ENCODE measurements at places on chromosomes 6 and 20.

- DNase-seq = no peak
These were observed 39.5 kb downstream of the CPXM1 start for GRCh38 chr20:2760952-2761305.

DNA sequence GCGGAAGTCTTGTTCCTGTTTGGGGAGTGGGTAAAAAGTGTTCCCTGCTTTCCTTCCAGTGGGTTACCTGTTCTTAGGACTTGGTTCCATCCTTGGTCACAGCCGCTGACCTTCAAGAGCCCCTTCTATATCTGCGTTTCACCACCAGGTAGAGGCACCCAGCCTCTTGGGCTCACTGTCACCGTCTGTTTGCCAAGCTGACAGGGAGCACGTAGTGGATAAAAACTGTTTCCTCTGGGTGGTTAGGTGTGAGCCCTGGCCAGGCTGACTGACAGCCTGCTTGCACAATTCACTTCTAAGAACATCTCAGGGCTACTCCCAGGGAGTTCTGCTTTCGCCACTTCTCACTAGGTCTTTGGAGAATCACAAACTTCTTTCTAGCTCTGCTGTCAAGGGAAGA, 1.8 kb upstream of the JPH2 start:
- DNase-seq = no peak

GRCh38 chr6:44129841-44130322, 2.5 kb downstream of the TMEM63B start:
- no peak for DNase-seq

GRCh38 chr6:167472880-167473279, 148.0 kb downstream of the TTLL2 start:
- DNase-seq = no peak

- DNase-seq = peak; percentile 21
These were observed 815 bp downstream of the UTRN start for GRCh38 chr6:144285798-144286502.

Data from stimulated activated naive CD4-positive, alpha-beta T cell treated with Interleukin-2 at 50 U/mL for 16 hours (primary cell).